Colonic mucosa (tissue), 4 donors: ENCODE measurements at places on chromosomes 12 and 14. TPM values are rescaled to one million over a fixed set of nuclear protein-coding genes. Genes with fewer than 3 reads are reported as not detected.

Gene CLEC12A
- total RNA-seq = 0.72 TPM

Gene GUCY2C
- total RNA-seq = 74.6 TPM

Gene PLA2G1B
- 5.0 TPM for total RNA-seq

Gene CCDC196
- total RNA-seq = 0.82 TPM
